Lung (tissue), 17 donors: ENCODE measurements at places on chromosomes 4 and X. TPM values are rescaled to one million over a fixed set of nuclear protein-coding genes. Genes with fewer than 3 reads are reported as not detected.

Gene EGF
- 0.75 TPM for polyA plus RNA-seq

Gene GPR173
- polyA plus RNA-seq: 0.94 TPM

GRCh38 chr4:162891788-162892707 is 274.6 kb downstream of the NAF1 start:
- H3K27ac ChIP-seq: no peak overlapping the region
- no peaks in the 10 kb centered on the region for H3K4me1 ChIP-seq
- H3K4me3 ChIP-seq: no peak overlapping the region
- no peaks in the 10 kb centered on the region for H3K27me3 ChIP-seq

DNA sequence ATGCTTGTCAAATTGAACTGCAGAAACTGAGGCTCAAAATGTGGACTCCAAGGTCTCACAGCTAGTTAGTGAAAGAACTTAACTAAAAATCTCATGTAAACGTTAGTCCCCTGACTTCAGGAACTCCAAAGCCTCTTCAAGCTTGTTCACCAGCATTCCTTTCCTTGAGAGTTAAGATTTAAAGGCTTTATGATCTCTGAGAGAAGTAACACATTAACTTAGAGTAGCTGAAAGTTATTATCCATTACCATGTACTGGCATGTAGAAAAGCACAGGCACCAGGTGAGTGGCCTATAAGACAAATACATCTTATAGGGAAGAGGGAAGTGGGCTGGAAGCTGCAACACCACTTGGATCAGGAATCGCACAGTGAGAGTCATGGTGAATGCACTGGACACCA is 15.3 kb downstream of the PARM1 start:
- no peak overlapping the region for H3K27ac ChIP-seq
- H3K27me3 ChIP-seq: no peaks in the 10 kb centered on the region
- H3K4me1 ChIP-seq: peaks cover 5% of the 10 kb centered on the region
- H3K4me3 ChIP-seq: no peak overlapping the region
- DNase-seq: peak; percentile 57

GRCh38 chr4:21012851-21013331 is 312.6 kb downstream of the PACRGL start:
- no peak overlapping the region for H3K27ac ChIP-seq
- DNase-seq: no peak
- H3K4me3 ChIP-seq: no peak overlapping the region
- no peaks in the 10 kb centered on the region for H3K4me1 ChIP-seq

Gene KLHL13
- 1.2 TPM for polyA plus RNA-seq

GRCh38 chr4:55023030-55023429 is 102.4 kb downstream of the KDR start:
- H3K36me3 ChIP-seq: no peaks in the 10 kb centered on the region
- no peaks in the 10 kb centered on the region for H3K4me1 ChIP-seq
- no peak for DNase-seq
- H3K27ac ChIP-seq: no peak overlapping the region
- H3K27me3 ChIP-seq: no peaks in the 10 kb centered on the region

- H3K36me3 ChIP-seq: no peaks in the 10 kb centered on the region
- DNase-seq: no peak
- no peaks in the 10 kb centered on the region for H3K4me1 ChIP-seq
- no peaks in the 10 kb centered on the region for H3K27me3 ChIP-seq
Measured at GRCh38 chr4:59553063-59553720, 1646.9 kb upstream of the ADGRL3 start.

GRCh38 chr4:183321079-183321478 is 1.0 kb upstream of the CLDN22 start:
- H3K36me3 ChIP-seq: no peaks in the 10 kb centered on the region
- H3K27ac ChIP-seq: no peak overlapping the region
- H3K4me3 ChIP-seq: no peak overlapping the region

Gene TSPAN5
- polyA plus RNA-seq: 1.8 TPM

DNA sequence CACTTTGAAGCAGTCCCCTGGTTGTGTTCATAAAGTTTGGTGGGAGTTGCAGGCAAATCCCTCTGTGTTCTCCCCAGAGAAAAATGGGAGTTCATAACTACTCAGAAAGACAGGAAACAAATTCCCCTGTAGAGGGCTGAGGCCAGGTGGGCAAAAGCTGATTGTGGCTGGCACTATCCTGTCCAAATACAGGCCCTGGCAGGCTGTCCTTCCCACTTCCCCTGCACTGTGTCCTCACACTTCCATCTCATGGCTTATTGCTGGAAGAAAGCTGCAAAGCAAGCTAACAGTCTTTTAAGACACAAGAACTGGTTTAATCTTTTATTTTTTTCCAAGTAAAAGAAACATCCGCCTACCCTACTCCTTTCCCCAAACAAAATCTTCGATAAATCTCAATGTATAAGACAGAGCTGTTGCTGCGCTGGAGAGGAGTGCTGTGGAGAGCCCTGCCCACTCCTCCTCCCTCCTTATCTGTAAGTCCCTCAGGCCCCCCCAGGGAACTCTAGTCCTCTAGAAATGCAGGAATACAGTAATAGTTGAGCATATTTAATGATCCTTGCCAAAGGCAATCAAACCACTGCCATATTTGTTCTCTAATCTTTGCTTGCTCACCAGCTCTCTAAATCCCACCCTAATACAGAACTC is 14.0 kb downstream of the TAPT1 start:
- peaks cover 5% of the 10 kb centered on the region for H3K36me3 ChIP-seq
- no peak for DNase-seq
- H3K4me3 ChIP-seq: no peak overlapping the region
- H3K27ac ChIP-seq: no peak overlapping the region

Gene PCDH11X
- 0.02 TPM for polyA plus RNA-seq

Gene FATE1
- polyA plus RNA-seq: 0.05 TPM

Gene UGT2B17
- 0.33 TPM for polyA plus RNA-seq

DNA sequence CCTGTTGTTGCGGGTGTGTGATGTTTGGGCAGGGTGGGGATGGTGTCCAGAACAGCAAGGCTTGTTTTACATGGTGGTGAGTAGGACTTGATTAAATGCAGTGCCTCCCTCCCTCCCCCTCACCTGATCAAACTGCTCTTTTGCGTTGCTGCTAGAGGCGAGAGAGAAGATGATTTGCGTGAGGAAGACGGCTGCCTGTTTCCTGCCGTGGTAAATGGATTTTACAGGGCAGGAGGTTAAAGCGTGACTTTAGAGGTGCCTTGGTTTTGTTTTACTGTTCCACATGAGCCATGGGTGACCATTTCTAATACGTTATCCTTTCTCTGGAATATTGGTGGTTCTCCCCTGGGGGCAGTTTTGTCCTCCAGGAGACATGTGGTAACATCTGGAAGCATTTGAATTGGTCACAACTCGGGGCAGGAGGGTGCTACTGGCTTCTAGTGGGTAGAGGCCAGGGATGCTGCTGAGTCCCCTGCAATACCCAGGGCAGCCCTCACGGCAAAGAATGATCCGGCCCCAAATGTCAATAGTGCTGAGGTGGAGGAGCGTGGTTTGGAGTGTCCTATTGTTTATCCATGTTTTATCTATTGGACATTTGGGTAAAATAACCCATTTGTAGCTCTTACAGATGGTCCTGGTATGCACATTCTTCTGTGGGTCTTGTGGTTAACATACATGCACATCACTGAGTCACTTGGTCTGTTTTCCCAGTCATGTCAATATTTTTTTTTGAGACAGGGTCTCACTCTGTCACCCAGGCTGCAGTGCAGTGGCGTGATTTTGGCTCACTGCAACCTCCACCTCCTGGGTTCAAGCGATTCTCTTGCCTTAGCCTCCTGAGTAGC is 73.7 kb downstream of the SHROOM2 start:
- DNase-seq: no peak
- no peak overlapping the region for H3K27ac ChIP-seq
- no peak overlapping the region for H3K4me3 ChIP-seq
- H3K4me1 ChIP-seq: peaks cover 1% of the 10 kb centered on the region
- H3K36me3 ChIP-seq: no peaks in the 10 kb centered on the region

DNA sequence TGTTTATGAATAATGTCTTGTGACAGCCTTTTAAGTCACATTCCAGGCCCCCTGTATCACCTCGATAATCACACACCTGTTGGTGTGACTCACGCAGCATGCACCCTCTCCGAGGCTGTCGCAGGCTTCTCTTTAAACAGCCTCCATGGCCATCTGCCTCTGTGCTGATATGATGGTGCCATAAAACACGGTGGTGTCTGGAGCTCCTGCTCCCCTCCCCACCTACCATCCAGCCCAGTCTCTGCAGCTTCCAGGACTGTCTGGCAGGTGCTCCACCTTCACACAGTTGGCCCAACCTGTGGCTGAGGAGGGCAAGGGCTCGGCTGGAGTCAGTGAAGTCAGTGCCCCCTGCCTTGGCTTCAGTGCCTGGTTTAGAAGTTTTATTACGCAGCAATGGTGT is 173.8 kb upstream of the RPL34 start:
- no peaks in the 10 kb centered on the region for H3K36me3 ChIP-seq
- no peak for DNase-seq
- no peaks in the 10 kb centered on the region for H3K4me1 ChIP-seq
- no peaks in the 10 kb centered on the region for H3K27me3 ChIP-seq

- no peaks in the 10 kb centered on the region for H3K36me3 ChIP-seq
- H3K27me3 ChIP-seq: no peaks in the 10 kb centered on the region
- DNase-seq: no peak
- no peak overlapping the region for H3K4me3 ChIP-seq
- H3K27ac ChIP-seq: no peak overlapping the region
- H3K4me1 ChIP-seq: no peaks in the 10 kb centered on the region
Measured at GRCh38 chr4:37188100-37188499, 56.4 kb upstream of the NWD2 start.

Gene TMPRSS11D
- polyA plus RNA-seq: 0.09 TPM

DNA sequence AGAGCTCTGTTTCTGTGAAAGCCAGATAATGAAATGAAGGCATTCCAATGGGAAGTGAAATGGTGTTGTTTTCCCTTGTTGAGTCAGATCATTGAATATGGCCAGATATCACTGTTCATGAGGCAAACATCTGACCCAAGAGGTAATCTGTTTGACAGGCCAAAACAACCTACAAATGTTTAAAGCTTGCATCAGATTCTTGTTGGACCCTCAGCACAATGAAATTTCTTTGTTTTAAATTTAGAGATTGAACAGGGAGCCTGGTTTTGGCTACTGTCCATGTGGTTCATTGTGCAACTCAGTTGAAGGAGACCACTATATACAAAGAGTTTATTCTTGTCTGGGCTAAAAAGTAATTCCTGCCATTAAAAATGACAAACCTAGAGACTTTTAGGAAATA is 159.1 kb downstream of the AFF2 start:
- no peaks in the 10 kb centered on the region for H3K4me1 ChIP-seq
- H3K27me3 ChIP-seq: no peaks in the 10 kb centered on the region
- no peak overlapping the region for H3K4me3 ChIP-seq
- DNase-seq: no peak
